HS-5 (cell line): ENCODE measurements at places on chromosomes 13 and 19.

- DNase-seq: no peak
These were observed 28.2 kb downstream of the IGFL2 start for GRCh38 chr19:46176116-46176860.

- DNase-seq: no peak
These were observed 32.9 kb upstream of the SLC15A1 start for GRCh38 chr13:98785405-98785804.

DNA sequence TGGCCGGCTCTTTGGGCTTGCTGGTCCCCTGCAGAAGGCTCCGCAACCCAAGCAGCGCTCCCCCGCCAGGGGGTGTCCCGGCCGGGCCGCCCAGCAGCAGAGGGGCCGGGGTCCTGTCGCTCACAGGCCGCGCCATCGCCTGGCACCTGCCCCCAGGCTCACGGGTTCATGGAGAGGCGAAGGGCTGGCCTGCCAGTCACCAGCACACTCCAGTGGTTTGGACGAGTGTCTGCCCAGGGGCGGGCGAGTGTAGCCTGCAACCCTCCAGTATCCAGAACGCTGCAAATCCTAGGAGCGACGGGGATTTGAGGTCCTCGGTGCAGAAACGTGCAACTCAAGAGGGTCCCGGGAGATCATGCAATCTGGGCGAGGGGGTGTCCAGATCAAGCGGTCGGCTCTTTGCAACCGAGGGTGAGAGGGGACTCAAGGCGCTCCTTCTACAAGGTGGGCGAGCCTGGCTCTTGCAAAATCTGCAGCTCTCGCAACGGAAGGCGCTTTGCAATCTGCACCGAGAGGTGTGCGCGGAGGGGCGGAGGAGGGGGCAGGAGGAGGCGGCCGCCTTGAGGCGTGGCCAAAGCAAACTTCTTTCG is at the start of gene DBP:
Gene DBP (minus strand): TSS at position 521 of the 590 bp plus-strand sequence. CDS start 385 bp downstream, at position 136.
- DNase-seq: no peak

DNA sequence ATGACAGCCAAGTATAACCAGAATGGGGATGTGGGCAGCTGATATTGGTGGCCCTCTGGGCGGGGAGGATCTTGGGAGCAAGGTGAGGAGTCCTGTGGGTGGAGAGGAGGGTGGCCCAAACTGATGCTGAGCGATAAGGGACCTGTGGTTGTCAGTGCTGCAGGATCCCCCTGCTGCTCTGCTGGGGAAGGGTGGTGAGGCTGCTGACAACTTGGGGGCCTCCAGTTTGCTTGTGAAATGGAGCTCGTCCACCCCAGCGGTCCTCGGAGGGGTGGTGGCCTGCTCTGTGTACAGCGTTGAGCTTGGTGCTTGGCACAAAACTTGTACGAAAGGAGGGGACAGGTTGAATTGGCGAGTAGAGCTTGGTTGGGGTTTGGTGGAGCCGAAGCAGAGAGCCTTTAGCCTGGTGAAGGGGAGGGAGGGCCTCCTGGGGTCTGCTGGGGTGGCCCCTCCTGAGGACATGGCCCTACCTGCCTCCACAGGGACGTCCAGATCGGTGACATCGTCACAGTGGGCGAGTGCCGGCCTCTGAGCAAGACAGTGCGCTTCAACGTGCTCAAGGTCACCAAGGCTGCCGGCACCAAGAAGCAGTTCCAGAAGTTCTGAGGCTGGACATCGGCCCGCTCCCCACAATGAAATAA is 2.9 kb downstream of the RPS11 start:
- DNase-seq: no peak

DNA sequence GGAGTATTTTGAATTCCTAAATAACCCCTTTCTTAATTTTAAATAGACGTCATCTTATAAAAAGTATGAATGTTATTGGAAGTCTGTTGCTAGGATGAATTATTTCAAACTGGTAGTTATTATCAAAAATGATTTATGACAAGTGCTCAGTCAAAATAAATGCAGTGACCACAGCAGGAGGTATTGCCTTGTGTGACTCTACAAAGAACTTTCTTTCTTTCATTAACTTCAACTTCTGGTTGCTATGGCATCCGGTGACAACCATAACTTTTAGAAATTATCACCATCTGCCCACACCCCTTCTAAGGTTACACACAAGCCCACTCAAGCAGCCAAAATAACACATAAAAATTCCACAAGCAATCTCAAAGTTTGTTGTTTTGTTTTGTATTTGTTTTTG is 189.9 kb downstream of the DACH1 start:
- DNase-seq: no peak

DNA sequence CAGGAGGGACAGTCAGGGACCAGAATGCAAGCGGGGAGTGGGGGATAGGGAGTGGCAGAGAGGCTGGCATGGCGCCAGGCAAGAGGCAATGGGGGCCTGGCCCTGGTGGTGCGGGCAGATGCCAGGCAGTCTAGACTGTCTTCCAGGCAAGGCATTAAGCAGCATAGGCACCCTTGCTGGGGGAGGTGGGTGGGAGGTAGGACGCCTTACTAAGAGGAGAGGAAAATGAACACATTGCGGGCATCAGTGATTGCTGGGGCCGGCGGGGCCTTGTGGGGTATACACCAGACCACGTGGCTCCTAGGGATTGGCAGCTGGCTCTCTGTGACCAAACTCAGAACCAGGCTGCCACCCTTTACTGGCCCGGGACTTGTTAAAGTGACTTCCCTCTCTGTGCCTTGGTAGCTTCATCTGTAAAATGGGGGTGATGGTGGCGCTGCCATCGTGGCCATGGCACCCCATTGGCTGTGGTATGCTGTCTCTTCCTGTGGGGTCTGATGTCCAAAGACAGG is 46.0 kb downstream of the DNM2 start:
- DNase-seq: no peak

GRCh38 chr13:27562457-27562856 is 57.9 kb downstream of the LNX2 start:
- no peak for DNase-seq

GRCh38 chr13:113216254-113217048 is 7.0 kb downstream of the CUL4A start:
- peak; percentile 33 for DNase-seq

GRCh38 chr13:28346154-28346553 is 148.8 kb downstream of the FLT1 start:
- no peak for DNase-seq

- DNase-seq: no peak
These were observed 21.2 kb upstream of the SCEL start for GRCh38 chr13:77514336-77514726.

- no peak for DNase-seq
These were observed 424.5 kb downstream of the PCDH9 start for GRCh38 chr13:66805657-66806056.

- no peak for DNase-seq
These were observed 68.6 kb downstream of the RAB20 start for GRCh38 chr13:110492679-110493593.

DNA sequence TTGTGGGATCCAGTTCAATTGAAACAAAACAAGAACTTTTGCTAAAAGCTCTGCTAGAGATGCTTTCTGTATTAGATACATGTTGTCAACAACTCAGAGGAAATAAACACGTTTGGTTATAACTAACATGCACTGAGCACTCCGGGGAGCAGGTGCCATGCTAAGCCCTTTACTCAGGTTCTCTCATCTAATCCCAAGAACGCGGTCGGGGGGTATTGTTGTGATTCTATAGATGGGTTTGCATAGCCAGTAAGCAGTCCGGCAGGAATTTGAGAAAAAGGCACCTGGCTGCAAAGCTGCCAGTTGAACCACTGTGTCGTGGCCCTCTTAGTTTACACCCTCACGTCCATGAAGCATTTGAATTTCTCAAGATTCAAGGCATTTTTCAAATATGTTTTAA is 24.3 kb upstream of the SPACA7 start:
- DNase-seq: no peak

DNA sequence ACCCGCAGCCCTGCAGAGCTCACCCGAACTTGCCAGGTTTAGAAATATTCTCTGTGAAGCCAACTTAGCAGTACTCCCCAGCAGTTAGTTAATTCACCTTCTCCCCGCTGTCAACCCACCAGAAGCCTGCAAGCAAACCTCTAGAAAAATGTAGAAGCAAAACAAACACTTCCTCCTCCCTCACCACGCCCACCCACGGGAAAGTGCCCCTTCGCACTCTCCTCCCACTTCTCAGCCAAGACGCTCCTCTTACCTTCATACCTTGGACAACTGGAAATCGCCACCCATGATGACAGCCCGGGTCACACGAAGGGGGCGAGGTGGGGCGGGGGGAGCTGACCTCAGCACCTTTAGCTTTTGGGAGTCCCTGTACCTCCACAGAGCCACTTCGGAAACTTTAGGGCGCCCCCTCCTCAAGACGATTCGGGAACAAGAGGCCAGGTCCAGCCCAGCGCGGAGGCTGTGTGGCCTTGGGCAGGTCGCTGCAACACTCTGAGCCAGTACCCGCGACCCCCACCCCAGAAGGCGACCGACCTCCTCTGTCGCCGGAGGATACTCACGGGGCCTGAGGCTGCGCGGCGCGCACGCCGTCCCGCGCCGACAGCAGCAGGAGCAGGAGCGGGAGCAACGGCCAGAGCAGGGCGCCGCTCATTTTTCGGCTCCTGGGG is 485 bp downstream of the CPAMD8 start:
- DNase-seq: no peak

DNA sequence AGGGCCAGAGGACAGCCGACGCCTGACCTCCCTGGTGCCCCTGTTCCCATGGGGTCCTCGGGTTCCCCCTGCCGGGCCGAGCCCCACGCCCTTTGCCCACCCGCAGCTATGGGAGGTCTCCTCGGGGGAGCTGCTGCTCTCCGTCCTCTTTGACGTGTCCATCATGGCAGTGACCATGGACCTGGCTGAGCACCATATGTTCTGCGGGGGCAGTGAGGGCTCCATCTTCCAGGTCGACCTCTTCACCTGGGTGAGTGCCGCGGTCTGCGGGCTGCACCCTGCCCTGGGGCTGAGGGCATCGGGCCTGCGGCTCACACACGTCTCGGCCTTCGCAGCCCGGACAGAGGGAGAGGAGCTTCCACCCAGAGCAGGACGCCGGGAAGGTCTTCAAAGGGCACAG is 6.6 kb downstream of the WDR18 start:
- DNase-seq: no peak

DNA sequence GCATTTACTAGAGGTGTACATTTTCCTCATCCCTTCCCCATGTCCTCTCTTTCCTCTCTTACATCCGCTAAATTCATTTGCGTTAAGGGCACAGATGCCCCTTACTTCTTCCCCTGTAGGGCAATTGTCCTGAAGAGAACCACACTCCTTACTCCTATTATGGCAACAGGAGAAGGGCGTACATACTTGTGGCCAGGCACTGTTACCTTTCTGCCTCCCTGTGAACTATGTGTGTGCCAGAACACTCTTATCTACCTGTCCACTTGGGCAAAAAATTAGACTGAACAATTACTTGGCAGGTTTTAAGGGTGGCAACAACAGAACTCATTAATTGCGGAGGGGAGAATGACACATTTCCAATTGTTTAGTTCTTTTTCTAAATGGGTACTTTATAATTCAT is 152.5 kb downstream of the RGCC start:
- no peak for DNase-seq

DNA sequence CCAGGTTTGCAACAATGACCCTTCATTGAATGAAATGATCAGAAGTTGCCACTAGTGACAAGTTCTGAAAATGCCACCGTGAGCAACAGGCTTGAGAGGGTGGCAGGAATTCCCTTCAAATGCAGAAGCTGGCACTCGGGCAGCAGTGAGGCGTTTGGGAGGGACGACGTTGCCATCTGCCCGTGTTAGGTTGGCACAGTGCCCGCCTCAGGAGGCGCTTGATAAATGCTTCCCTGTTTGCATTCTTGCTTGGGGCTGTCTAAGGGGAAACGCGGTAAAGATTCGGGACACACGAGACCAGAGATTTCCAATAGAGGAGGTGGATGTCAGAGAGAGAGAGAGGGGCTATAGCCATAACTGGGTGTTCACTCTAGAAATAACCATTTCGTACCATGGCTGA is 101.9 kb downstream of the TEX29 start:
- DNase-seq: no peak

GRCh38 chr19:38709119-38709518 is 35.2 kb downstream of the CAPN12 start:
- DNase-seq: no peak

DNA sequence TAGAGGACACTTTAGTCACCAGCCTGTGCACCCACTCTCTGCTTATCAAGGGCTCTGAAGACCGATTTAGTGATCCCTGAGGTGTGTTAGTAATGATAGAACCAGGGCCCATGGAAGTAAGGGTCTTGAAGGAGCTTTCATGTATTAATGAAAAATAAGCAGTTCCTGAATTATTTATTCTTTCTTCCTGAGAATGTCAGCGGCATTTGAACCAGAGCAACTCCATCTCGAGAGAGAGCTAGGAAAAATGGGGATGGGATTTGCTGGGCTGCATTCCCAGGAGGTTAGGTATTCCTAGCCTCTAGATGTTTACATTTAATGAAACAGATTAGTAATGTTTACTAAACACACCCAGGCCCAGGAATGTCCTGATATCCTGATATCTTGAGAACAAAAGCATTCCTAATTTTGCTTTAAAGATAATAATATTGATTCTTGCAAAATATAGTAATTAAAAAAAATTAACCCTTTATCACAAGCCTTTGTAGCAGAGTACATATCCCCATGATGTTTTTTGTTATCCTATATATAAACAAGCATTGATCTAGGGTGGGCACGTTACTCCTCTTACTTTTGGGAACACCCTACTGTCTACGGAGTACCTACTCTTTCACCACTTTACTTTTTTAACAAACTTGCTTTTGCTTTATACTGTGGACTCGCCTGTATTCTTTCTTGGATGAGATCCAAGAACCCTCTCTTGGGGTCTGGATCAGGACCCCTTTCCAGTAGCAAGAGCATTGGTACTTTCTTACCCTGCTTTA is 63.1 kb downstream of the COG3 start:
- DNase-seq: no peak

DNA sequence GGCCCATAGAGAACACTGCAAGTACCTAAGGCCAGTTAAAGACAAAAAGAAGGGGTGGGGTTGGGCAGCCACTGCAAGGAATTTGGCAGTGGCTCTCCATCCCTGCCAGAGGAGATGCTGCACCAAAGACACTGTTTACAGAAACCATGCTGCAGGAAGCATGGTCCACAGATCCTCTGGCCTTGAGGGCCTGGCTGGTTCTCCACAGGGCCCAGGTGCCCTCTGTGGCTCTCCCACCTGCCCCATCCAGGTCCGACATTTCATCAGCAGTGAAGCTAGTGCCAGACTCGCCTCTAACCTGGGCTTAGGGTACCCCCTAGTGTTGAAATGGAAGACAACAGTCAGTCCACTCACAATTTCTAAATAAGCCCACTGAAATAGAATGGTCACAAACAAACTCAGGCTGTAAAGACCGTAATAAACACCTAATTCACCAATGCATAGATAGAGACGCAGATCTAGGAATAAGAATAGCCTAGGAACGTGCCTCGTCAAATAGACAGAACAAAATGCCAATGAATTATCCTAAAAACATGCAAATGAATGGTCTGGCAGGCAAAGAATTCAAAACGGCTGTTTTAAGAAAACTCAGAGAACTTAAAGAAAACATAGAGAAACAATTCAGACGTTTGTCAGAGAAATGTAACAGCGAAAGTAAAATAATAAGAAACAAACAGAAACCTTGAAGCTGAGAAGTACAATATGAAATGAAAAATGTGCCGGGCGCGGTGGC is 23.3 kb downstream of the LYPD4 start:
- no peak for DNase-seq

DNA sequence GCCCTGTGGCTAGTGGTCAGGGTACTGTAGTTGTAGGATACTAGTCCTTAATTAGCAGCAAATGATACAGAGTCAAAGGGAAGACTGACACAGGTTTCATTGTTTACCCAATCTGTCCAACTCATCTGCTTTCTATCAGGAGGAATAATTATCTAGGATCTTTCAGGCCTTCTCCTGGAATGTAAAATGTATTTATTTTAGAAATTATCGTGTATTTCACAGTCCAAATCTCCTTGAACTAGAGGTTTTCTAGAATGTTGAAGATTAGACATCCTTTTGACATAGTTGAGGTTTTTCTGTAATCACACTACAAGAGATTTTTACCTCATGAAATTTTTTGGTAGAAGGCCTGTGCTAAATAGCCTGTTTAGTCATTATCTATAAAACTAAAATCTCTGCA is 1694.8 kb upstream of the PCDH20 start:
- DNase-seq: no peak
